ENCODE measurements at places on chromosomes 6 and 20.

DNA sequence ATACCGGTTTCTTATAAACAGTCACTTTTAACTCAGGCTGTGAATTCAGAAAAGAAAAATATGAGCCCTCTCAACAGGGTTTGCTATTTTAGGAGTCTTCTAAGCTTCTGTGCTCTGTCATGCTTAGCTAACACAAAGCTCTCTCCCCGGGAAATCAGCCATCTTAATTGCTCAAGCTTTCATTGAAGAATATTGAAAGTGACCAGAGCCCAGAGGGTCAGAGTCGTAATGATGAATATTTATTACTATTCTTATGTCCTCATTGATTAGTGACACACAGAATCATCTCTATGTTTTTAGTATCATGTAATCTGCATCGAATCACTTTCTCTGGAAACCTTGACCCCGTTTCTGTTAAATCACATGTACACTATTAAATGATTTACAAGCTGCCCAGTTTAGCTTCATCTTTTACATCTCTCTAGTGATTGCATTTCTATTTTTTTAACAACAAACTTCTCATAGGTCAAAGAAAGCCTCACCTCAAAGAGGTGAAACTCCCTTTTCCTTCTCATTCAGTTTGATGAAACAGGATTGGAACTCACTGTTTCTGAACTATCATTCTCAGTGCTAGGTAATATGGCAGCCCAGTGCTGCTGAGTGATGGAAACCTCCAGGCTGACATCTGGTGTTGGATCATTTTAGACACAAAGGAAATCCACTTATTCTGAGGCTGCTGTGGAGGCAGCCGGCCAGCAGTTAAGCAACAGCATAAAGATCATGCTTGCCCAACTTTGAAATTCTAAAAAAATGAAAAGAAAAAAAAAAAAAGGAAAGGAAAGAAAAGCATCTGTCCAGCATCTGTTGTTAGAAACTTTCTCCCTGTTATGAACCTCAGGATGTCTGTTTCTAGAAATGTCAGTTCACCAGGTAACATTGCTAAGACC is 96.3 kb downstream of the RFPL4B start:
- DNase-seq = peak; percentile 33

DNA sequence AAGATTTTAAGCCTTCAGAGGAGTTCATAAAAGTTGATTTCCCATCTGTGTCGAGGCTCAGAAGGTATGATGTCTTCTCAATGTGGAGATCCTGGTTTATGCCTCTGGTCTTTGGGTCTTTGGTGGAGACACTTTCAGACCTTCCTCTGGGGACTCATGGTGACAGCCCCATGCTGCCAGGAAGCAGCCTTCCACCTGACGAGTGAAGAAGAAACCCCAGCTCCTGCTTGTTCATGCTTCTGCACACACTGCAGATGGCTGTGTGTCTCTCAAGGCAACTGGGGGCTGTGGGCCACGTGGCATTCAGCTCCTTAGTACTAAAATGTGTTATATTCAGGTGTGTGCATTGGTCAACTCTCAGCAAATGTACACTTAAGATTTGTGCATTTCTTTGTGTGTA is 4.9 kb upstream of the SCP2D1 start:
- DNase-seq = no peak

GRCh38 chr6:110020888-110021287 is 42.8 kb downstream of the GPR6 start:
- DNase-seq = no peak

DNA sequence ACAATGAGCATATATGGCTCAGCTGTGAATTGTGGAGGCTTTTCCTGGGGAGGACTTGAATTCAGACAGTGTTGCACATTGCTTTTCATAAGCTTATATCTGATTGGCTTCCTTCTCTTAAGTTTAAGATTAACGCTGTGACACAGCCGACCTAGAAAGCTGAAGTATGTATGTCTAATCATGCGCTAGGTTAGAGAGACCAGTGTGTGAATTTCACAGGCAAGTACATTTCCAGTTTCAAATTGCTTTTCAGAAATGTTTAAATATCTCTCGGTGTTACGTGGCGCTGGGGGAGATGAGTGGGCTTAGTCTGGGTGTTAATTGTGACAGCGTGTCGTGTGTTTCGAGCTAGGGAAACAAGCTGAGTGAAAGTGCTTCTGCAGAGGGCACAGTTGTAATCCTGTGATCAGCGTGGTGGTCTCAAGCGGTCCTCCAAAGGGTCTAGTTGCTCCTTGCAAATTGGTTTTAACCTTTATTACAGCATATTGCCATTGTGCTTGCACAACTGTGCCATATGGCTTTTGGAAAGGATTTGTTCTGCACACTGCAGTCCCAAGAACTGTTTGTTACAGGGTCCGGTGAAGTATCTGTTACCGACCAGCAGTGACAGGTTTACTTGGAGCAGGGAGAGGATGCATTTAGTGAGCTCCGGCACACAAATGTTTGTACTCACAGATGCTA is 166.6 kb downstream of the SASH1 start:
- DNase-seq = no peak

- peak; percentile 70 for DNase-seq
These were observed 4.4 kb upstream of the RPS21 start for GRCh38 chr20:62382306-62383198.

- DNase-seq = no peak
These were observed 19.9 kb upstream of the NANP start for GRCh38 chr20:25643716-25644115.

GRCh38 chr6:144769142-144769541 is 484.0 kb downstream of the UTRN start:
- peak; percentile 11 for DNase-seq

- DNase-seq = no peak
These were observed 26.2 kb upstream of the BTN3A2 start for GRCh38 chr6:26338810-26339209.

DNA sequence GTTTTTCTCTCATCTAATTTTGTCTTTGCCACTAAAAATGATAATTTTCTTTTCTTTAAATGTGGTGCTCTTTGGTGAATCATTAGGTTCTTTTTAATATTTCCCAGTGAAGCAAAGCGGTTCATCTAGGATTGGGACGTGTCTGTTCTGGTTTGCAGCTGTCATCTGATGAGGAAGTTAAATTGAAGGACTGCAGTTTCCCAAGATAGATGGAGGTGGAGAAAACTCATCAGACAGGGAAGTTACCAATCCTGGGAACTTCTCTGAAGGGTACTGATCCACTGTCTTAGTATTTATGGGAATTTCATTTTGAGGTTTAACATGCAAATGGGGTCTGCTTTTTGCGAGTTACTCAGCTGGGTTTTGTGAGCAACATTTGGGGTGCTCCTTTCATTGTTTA is 2.4 kb upstream of the AARS2 start:
- no peak for DNase-seq

- no peak for DNase-seq
These were observed 10.3 kb downstream of the MTO1 start for GRCh38 chr6:73471686-73472290.

DNA sequence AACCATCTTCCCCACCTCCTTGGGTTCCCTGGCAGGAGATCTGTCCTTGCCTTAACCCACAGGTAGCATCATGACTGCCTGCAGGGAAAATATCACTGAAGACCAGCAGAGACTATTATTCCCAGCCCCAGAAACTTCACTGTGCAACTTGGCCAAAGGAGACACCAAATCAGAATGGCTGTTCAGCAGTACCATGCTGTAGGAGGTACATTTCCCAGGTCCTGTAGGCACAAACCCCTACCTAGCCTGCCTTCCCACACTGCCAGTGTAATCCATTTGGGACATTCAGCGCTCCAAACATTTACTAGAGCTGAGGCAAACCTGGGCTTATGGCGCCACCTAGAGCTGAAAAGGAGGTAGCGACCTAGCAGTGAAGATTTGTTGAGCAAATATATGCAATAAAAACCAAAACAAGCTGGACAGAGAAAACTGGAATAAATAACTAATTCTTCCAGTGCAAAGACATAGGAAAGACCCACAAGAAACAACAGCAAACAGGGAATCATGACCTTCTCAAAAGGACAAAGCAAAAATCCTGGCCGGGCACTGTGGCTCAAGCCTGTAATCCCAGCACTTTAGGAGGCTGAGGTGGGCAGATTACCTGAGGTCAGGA is 60.3 kb downstream of the VTA1 start:
- DNase-seq = peak; percentile 43

GRCh38 chr6:75842191-75842590 is 93.2 kb downstream of the MYO6 start:
- no peak for DNase-seq

DNA sequence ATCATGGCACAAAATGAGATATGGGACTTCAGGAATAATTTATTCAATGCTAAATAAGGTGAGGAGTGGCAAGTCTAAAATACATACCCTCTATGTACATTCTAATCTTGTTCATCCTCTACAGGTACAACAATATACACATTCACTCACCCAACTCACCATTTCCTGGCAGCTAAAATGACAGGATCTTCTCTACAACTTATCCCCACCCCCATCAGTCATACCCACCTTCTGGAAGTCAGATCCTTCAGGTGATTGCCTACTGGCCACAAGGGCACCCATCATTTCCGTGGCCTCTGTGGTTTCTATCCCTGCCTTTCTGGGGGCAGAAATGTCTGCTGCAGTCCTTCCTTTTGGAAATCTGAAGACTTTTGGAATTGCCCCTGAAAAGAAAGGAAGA is 22.8 kb upstream of the CRIP3 start:
- no peak for DNase-seq

- no peak for DNase-seq
These were observed 75.0 kb downstream of the SHLD1 start for GRCh38 chr20:5825130-5825719.

DNA sequence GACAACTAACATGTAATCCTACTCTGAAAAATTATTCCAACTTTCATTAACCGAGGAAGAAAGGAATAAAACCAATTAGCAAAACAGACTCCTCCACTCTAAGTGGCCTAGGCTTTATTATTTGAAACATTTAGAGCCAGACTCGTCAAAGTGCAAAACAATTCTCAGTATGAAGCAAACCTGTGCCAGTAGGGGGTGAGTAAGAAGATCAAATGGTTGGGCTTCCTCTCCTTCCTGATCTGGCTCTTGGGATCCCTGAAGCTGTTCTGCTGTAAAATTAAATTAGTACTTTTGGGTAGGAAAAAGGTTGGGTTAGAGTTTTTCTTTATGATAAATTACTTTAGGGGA is 177.6 kb upstream of the MAN1A1 start:
- no peak for DNase-seq

- DNase-seq = no peak
These were observed 199.8 kb downstream of the PLCB1 start for GRCh38 chr20:8331740-8332412.

DNA sequence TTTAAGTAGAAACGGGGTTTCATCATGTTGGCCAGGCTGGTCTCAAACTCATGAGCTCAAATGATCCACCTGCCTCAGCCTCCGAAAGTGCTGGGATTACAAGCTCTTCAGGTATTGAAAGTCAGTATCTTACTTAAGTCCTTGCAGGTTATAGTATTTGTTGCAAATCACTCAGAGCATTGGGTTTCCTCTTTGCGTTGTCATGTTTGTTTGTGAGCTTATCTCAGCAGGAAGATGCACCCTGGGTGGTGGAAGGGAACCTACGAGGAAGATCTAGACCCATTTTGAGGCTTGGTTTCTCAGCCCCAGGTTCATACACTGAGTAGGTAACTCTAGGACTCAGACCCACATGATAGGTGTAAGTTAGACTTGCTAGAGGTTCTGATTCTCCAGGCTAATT is 18.6 kb downstream of the MYH7B start:
- no peak for DNase-seq

DNA sequence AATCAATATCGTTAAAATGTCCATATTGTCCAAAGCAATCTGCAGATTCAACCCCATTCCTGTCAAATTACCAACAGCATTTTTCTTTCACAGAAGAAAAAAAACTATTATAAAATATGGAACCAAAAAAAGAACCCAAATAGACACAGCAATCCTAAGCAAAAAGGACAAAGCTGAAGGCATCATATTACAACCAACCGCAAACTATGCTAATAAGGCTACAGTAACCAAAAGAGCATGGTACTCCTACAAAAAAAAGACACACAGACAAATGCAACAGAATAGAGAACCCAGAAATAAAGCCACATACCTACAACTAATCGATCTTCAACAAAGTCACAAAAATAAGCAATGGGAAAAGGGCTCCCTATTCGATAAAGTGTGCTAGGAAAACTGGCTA is 49.2 kb downstream of the RNGTT start:
- no peak for DNase-seq

DNA sequence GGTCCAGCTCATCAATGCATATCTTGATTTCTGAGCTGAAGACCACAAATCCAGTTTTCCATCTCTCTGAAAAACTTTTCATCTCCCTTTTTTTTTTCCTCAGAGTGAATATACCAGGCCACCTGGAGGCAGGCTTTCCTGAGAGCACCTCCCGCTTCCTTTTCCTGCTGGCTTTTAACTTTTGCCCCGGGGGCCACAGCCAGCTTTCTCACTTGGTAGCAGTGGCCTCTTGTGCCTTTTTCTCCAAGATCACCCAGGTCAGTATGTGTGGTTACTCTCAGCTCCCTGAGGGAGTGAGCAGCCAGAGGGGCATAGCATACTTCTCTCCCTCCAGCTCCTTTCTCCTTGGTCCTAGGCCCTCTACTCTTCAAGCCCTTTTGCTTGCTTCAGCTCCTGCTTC is at the start of gene BTN1A1:
TSS of gene BTN1A1 (plus strand) at position 202 of the 400 bp plus-strand sequence. CDS start 984 bp downstream, outside the sequence.
- DNase-seq = no peak

GRCh38 chr6:142903812-142904211 is 41.2 kb downstream of the HIVEP2 start:
- no peak for DNase-seq

DNA sequence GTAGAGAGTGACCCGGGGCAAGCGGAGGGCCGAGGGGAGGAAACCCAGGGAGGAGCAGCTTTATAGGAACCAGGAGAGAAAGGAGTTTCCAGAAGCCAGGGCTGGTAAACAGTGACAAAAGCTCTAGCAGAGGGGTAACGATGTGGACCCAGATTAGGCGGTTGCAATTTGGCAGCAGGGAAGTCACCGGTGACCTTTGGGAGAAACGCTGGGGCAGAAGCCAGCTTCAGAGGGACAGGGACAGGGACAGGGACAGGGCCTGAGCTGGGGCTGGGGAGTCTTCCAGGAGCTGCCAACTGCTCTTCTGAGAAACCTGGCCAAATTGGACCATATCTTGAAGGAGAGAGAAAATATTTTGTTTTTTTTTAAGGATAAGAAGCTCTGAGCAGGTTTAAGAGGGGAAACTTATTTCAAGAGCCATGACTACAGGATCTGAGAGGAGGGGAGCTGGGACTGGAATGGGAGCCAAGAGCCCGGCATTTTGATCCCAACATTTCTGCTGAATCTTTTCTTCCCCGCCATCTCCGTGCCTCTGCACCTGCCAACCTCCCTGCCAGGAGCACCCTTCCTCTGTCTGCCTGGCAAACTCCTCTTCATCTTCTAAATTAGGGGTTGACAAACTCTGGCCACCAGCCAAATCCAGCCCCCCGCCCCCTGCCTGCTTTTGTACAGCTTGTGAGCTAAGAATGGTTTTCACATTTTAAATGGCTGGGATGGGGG is 22.6 kb upstream of the PREX1 start:
- DNase-seq = no peak

DNA sequence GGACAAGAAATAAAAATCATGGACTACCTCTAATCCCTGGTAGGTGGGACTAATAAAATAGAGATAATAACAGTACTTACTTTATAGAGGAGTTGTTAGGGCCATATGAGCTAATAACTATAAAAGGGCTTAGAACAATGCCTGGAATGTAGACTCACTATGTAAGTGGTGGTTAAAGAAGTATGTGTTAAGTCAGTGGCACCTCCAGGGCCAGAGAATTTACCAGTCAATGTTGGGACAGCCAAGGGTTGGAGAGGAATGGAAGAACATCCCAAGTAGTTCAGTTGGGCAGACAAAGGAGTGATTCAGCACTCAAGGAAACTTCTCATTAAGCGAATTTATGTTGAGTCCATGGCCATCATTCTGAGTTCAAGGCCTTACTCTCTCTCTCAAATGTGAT is 116.8 kb downstream of the OTOR start:
- no peak for DNase-seq

Measured in globus pallidus (tissue), 1 donor.